ENCODE measurements at places on chromosomes 12 and 14.

DNA sequence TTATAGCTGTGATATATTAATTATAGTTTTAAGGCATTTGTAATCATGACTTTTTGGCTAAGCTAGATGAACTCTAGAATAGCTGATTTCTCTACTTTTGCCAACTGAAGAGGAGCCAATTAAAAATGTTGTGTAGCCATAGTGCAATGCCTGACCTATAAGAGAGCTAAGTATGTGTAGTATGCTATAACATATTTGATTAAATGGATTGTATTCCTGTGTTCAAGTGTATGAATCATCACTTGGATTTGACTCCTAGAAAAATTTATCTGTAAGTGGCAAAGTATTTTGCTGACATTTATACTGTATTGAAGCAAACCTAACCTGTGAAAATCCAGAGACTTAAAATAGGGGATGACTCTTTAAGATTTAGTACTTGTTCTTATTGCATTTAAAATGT lies 34.2 kb downstream of the PCNX4 start:
- no peak for DNase-seq

DNA sequence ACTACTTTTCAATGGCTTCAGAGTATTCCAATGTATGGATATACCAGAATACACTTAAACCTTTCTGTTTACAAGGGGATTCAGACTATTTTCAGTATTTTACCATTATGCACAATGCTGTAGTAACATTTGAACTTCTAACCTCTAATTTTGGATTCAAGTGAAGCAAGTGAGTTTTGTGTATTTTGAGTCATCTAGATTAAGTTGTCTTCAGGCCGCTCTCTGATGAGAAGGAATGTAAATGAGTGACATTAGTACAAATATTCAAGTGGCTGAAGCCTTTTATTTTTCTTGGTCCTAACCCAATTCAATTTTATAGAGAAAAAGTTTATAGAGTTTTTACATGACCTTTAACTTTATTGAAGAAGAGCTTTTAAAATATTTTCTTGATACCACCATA lies 125.6 kb downstream of the PDE3A start:
- peak; percentile 37 for DNase-seq

GRCh38 chr14:68685419-68686204 lies 107.3 kb downstream of the ZFP36L1 start:
- peak; percentile 82 for DNase-seq

GRCh38 chr12:77013091-77013490 lies 52.3 kb downstream of the E2F7 start:
- no peak for DNase-seq

DNA sequence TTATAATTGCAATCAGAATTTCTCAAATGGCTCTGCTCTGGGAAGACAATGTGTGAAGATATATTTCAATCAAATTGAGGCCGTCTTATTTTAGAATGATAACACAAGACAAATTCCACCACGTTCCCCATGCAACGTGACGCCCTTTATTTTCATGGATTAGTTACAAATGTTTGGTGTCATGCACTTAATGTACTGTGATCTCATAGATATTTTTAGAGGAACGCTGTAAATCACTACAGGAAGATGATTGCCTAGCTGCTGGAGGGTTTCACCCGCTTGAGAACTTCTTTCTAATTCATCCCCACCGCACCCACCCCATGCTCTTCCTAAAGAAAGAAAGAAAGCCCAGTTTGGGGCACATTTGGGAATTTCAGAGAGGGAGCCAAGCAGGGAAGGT lies 117.2 kb downstream of the PLXNC1 start:
- DNase-seq: no peak

DNA sequence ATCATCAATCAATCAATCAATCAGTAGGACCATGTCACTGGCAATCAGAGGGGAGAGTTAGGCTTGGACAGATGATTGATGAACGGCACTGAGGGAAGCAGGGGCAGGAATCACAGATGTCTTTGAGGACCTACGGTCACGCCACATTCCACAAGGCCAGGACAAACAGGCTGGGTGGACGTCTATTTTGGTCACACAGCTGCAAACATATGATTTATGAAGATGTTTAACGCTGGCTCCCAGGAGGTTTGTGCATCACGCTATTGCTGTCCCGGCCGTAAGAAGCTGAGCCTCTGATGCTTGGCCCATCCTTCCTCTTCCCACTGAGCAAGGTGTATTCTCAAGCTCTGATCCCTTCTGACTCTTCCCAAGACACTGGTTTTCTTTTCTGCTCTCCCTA lies 160.8 kb downstream of the FOXN3 start:
- no peak for DNase-seq

GRCh38 chr14:63300854-63301253 lies 17.9 kb downstream of the GPHB5 start:
- no peak for DNase-seq

- DNase-seq: no peak
Measured at GRCh38 chr12:52628111-52628507, 9.8 kb upstream of the KRT73 start.

- DNase-seq: peak; percentile 9
Measured at GRCh38 chr12:810671-811415, 58.5 kb downstream of the WNK1 start.

GRCh38 chr14:100828031-100828769 lies 2.3 kb downstream of the MEG3 start:
- peak; percentile 50 for DNase-seq

DNA sequence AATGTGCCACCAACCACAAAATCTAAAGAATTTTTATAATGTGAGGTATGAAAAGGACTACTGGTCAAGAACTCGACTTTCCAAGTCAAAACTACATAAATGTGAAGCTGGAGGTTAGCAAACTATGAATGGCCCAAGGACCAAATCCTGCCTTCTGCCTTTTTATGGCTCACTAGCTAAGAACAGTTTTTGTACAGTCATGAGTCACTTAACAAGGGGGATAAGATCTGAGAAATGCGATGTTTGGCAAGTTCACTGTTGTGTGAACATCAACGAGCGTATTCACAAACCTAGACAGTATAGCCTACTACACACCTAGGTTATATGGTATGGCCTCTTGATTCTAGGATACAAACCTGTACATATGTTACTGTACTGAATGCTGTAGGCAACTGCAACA lies 28.2 kb downstream of the FERMT2 start:
- DNase-seq: peak; percentile 66

DNA sequence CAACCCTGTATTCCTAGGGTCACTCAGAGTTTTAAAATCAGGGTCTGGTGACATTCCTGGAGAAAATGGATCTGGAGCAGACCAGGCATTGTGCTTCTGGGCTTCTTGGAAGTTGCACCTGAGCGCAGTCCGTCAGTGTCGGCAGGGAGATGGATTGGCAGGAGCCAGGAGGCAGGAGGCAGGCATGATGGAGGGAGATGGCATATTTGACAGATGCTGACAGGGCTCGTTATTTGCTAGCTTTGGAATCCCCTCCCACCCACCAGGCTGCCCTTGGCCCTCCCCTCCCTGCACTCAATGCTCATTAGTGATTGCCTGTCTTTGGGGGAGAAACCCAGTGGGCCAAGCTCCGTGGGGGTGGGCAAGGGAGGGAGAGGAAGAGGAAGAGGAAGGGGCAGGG lies 4.7 kb downstream of the CISTR start:
- no peak for DNase-seq

DNA sequence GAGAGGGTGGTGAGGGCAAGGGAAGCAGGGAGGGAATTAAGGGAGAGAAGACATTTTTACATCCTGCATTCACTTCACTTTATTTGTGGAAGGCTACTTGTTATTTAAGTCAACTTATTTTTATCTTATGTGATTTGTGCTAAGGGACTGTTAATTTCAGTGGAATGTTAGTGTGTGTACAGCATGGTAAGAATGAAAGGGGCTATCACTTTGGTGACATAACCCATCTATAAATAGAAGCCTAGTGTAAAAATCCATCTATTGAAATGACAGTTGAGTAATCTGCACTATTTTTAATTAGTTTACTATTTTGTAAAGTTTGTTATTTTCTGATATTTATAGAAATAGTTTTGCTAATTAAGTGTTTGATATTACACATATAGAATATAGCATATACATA lies 16.8 kb upstream of the CHPT1 start:
- no peak for DNase-seq

GRCh38 chr12:76860256-76860655 lies 18.6 kb downstream of the CSRP2 start:
- DNase-seq: no peak

DNA sequence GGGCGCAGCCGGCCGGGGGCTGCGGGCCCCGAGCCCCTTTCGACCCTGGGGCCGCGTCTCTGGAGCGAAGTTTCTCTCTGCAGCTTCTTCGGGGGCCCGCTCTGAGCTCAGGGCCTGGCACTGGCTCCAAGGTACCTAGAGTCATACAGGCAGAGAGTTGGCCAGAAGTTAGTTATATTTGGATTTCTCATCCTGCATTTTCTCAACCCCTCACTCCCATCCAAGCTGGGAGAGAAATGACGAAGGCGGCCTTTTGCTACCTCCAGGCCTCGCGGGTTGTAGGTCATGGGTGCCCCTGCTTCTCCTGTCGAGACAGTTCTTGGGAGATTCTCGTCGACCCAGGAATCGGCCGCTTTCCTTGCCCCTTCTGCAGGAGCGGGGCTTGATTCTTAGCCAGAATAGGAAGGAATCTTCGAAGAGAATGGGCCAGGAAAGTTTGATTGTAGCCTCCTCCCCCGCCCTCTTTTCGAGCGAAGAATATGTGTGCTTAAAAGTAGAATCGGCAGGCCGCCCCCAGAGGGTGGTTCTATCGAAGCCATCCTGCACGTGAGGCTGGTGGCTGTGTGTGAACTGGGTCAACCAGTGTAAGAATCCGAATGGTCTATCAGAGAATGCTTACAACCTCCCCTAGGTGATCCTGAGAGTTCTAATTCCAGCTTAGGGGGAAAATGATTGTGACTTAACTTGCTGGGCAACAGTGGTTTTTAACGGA lies 785 bp downstream of the MLEC start:
- no peak for DNase-seq

DNA sequence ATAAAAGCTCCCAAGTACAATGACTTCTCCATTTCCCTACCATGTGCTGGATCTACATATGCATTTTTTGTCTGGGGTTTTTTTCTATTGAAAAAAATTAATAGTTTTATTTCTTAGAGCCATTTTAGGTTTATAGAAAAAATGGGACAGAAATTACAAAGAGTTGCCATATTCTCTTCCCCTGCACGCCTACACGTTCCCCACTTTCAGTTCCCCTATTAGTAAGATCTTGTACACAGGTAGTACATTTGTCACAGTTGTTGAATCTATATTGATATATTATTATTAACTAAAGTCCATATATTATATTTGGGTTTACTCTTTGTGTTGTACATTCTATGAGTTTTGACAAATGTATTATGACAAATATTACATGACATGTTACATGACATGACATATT lies 35.7 kb downstream of the SIX6 start:
- no peak for DNase-seq

- no peak for DNase-seq
Measured at GRCh38 chr12:39574378-39574777, 45.2 kb downstream of the ABCD2 start.

- no peak for DNase-seq
Measured at GRCh38 chr12:107560899-107561285, 124.7 kb upstream of the PWP1 start.

DNA sequence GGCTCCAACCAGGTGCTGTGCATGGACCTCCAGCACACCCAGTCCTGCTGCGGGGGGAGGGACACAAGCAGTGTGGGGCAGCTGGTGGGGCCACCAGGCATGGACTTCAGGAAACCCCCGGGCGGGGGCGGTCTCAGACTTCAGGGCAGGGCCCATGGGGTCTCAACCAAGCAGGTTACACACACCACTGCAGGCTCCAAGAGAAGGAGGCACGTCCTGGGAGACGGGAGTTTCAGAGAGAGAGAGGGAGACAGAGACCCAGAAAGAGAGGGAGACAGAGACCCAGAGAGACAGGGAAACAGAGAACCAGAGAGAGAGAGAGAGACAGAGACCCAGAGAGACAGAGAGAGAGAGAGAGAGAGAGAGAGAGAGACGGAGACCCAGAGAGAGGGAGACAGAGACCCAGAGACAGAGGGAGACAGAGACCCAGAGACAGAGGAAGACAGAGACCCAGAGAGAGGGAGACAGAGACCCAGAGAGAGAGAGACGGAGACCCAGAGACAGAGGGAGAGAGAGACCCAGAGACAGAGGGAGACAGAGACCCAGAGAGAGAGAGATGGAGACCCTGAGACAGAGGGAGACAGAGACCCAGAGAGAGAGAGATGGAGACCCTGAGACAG lies 128.9 kb downstream of the NCOR2 start:
- no peak for DNase-seq

GRCh38 chr14:69519204-69520100 lies 34.9 kb downstream of the PLEKHD1 start:
- DNase-seq: no peak

GRCh38 chr14:83320837-83321236 lies 1787.2 kb upstream of the SEL1L start:
- no peak for DNase-seq

GRCh38 chr14:54221971-54222370 lies 174.8 kb upstream of the CDKN3 start:
- no peak for DNase-seq

GRCh38 chr12:32273712-32274111 lies 125.6 kb upstream of the FGD4 start:
- no peak for DNase-seq

GRCh38 chr12:100715976-100716944 lies 78.3 kb upstream of the ANO4 start:
- DNase-seq: no peak

DNA sequence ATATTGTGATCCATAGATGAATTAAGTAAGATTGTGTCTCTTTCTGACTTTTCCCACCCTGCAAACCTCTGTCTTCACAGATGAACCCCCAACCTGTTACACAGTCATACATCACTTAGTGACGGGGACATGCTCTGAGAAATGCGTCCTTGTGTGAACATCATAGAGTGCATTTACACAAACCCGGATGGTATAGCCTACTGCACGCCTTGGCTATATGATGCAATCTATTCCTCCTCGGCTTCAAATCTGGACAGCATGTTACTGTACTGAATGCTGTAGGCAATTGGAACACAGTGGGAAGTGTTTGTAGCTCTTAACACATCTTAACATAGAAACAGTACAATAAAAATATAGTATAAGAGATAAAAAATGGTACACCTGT lies 7.4 kb upstream of the TESPA1 start:
- DNase-seq: no peak

DNA sequence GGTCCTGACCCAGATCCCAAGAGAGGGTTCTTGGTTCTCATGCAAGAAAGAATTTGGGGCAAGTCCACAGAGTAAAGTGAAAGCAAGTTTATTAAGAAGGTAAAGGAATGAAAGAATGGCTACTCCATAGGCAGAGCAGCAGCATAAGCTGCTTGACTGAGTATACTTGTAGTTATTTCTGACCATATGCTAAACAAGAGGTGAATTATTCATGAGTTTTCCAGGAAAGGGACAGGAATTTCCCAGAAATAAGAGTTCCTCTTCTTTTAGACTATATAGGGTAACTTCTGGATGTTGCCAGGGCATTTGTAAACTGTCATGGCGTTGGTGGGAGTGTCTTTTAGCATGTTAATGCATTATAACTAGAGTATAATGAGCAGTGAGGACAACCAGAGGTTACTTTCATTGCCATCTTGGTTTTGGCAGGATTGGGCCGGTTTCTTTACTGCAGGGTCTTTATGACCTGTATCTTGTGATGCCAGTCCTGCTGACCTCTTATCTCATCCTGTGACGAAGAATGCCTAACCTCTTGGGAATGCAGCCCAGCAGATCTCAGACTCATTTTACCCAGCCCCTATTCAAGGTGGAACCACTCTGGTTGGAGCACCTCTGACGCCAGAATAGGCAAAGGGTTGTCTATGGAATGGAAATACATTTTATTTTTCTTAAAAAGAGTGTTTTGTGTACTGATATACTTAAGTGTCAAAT lies 113.8 kb downstream of the OTOGL start:
- no peak for DNase-seq

GRCh38 chr12:49541140-49541861 lies 2.5 kb downstream of the KCNH3 start:
- DNase-seq: no peak
